Panc1 (cell line): ENCODE measurements at places on chromosomes 6 and 20.

GRCh38 chr20:4167261-4168021 lies 152.1 kb upstream of the RNF24 start:
- DNase-seq, result no peak

DNA sequence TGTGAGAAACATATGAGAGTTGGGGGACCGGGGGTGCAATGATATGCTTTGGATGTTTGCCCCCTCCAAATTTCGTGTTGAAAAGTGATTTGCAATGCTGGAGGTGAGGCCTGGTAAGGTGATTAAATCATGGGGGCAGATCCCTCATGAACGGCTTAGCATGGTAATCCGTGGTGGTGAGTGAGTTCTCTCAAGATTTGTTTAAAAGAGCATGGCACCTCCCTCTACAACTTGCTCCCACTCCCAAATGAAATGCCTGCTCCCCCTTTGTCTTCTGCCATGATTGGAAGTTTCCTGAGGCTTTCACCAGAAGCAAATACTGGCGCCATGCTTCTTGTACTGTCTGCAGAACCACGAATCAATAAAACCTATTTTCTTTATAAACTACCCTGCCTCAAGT lies 2.5 kb downstream of the DEK start:
- no peak for DNase-seq

GRCh38 chr6:54427396-54427937 lies 119.2 kb downstream of the TINAG start:
- DNase-seq, result no peak

DNA sequence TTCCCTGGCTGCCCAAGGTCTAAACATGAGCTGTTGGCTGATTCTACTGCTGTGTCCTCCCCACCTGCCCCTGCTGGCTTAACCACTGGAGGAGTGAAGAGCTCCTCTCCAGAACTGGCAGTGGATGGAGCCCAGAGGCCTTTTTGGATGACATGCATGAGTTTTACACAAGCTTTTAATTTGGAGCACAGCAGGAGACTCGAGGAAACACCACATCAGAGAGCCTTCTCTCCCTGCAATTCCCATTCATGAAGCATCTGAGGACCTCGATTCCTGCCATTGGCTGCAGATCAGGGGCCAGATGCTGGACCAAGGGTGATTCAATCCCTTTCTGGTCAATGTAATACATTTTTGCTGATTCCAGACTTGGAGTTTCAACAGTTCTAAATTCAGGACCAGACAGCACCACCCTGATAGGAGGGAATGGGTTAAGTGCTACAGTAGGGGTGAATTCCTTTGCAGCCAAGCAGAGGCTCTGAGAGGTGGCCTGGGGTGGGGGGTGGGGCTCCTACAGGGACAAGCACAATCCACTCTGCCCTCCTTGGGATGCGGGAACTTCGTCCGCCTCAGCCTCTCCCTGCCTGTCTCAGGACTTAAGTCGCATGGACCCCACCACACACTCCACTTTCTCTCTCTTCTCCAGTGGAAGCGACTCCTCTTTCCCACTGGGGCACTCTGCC lies 599 bp upstream of the PSORS1C1 start:
- DNase-seq, result no peak

- no peak for DNase-seq
Measured at GRCh38 chr20:17807651-17808050, 107.9 kb downstream of the BANF2 start.

DNA sequence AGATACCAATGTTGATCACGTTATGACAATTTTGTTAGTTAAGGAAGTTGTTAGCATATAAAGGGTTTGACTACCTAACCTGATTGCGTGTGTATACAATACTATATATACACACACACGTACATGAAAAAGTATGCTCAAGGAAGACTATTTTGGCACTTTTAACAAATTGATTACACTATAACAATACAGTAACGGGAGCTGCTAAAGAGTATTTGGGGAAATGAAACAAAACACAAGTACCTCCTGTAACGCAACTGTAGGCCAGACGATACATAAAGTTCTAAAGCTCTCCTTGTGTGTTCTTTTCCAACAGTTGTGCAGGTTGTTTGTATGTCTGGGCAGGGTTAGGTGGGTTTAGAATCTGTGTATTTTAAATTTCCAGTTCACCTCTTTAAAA lies 98.7 kb downstream of the PLEKHG1 start:
- DNase-seq, result no peak

DNA sequence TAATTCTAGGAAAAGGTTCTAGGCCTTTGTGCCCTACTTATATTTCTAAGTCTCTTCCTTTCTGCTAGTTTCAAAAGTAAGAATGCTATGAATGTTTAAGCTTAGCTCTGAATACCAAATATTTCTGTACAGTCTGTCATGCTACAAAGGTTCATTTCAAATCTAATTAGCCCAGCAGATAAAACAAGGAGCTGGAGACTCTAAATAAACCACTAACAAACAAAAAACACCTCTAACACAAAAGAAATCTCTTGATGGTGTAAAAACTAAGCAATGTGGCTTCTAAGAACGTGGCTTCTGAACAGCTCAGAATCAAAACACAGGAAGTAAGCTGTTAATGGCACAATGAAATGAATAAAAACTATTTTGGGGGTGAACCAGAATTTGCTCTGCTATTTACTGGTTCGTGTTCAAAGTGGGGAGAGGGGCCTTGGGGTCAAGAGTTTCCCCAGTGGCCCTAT lies 198.3 kb downstream of the BCAS1 start:
- no peak for DNase-seq

- DNase-seq, result no peak
Measured at GRCh38 chr20:775679-776135, 7.4 kb upstream of the SLC52A3 start.

- no peak for DNase-seq
Measured at GRCh38 chr6:38320358-38320757, 319.4 kb downstream of the BTBD9 start.

GRCh38 chr20:9081423-9081966 lies 12.6 kb downstream of the PLCB4 start:
- DNase-seq, result no peak

DNA sequence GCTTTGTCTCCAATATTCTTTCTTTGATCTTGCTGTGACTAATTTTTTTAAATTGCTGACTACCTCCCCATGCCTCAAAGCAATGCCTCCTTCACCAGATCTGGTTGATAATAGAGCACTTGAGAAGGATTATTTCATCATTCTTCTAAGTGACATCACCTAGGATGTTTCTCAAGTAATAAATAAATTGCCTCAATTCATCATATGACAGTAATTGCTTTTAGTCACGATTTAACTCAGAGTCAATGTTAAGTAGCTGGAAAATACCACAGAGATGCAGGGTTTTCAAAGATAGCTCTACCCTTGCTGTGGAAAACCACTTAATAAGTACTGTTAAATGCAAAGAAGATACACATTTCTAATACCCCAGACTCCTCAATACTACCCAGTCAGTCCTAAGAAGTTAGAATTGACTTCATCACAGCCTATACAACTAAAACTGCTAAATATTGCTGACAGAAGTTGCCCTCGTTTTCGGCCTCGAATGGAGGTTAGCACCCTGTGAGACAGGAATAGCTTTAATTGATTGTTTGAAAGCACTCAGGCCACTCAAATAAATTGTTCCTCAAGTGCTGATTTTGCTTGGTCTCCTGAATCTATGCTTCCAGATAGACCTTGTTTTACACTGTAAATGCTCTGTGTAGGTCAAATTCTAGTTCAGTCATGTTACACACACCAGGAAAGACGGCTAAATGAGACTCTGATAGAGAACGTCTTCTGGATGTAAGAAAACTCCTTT lies 640.6 kb upstream of the CHD6 start:
- DNase-seq, result no peak

GRCh38 chr20:12353842-12354241 lies 436.1 kb downstream of the BTBD3 start:
- no peak for DNase-seq

- no peak for DNase-seq
Measured at GRCh38 chr6:135008072-135008940, 46.3 kb downstream of the HBS1L start.

GRCh38 chr6:146860583-146860982 lies 261.8 kb downstream of the ADGB start:
- no peak for DNase-seq
